ENCODE measurements at places on chromosomes 2 and 18.

DNA sequence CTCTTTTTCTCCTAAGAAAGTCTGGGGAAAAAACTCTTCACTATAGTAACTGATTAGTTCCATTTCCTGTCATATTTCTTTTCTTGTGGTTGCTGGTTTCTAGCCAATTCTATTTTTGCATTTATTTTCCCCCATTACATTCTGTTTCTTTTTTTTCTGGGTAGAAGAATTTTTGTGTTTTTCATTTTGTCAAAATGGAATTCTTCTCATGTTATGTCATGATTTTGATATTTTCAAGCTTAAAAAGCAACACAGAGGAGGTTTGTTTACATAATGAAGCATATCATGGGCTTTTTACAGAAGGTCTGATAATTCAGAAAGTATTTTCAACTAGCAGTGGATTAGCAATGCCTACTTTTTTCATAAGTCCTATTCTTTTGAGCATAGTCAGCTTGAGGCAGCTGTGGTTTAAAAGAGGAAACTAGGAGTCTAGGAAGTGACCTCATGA is 102.0 kb downstream of the MAP2 start:
- no peak for DNase-seq

GRCh38 chr2:225064928-225065327 is 22.7 kb upstream of the DOCK10 start:
- DNase-seq, result no peak

DNA sequence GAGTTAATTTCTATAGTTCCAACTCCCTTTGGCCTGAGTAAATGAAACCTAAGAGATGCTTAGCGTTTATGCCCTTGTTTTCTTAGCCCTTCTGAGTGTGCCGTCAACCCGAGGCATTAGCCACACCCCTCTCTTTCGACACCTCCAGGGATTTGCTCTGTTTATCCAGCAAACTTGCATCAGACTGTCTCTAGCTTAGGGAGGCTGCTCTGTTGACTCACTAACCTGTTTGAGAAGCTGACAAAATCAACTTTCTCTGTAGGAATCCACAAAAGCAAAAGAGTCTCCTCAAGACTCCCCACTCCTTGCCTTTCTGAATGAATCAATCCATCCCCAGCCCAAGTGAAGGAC is 317.6 kb downstream of the TNS1 start:
- no peak for DNase-seq

GRCh38 chr2:164146441-164146840 is 410.6 kb upstream of the FIGN start:
- DNase-seq, result no peak

DNA sequence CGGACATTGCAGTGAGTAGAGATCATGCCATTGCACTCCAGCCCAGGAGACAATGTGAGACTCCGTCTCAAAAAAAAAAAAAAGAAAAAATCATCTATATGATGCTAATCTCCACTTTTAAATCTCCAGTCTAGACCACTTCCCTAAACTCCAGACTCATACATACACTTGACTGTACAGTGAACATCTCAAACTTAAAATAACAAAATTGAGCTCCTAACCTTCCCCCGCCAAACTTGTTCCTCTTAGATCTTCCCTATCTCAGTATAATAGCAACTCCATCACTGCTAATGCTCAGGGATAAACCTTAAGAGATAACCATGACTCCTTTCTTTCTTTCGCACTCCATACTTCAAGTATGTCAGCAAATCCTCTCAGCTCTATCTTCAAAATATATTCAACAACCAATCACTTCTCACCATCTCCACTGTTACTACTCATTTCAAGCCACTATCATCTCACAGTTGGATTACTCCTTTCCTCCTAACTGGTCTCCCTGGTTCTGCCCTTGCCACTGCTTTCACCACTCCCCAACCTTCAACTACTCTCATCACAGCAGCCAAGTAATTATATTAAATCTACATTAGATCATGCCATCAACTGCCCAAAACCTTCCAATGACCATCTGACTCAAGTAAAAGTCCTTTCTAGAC is 12.0 kb downstream of the MEMO1 start:
- DNase-seq, result no peak

DNA sequence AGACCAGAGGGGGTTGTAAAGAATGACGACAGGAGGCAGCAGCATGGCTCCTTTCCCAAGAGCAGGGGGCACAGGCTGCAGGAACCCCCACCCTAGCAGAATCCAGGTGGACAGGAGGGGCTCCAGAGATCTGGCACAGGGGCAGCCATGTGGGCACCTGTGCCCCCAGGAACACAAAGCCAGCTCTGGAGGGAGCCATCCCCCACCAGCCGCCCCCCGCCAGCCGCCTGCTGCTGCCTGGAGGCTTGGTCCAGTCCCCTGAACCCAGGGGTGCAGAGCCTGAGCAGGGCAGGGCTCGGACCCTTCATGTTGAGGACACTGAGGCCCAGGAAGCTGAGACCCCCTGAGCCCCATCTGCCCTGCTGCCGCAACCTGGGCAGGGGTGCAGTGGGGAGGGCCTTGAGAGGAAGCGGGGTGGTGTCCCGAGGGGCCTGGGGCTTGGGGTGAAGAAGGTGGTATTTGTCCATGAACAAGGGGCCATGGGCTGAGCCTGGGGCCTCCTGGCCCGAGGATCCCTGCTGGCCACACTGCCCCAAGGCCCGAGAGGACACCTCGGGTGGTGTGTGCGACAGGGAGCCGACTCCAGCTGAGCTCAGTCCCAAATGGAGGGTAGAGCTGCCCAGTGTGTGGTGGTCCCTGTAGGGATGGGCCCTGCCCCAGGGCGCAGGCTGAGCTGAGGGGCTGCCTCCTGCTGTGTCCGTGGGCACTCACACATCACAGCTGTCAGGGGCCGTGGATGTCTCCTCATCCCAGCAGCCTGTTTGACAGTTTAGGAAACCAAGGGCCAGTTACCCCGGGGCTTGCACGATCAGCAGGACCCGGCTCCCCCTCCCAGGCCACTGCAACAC is 39.8 kb upstream of the SNED1 start:
- DNase-seq, result no peak

GRCh38 chr2:85851253-85852151 is 37.3 kb downstream of the ST3GAL5 start:
- DNase-seq, result no peak

DNA sequence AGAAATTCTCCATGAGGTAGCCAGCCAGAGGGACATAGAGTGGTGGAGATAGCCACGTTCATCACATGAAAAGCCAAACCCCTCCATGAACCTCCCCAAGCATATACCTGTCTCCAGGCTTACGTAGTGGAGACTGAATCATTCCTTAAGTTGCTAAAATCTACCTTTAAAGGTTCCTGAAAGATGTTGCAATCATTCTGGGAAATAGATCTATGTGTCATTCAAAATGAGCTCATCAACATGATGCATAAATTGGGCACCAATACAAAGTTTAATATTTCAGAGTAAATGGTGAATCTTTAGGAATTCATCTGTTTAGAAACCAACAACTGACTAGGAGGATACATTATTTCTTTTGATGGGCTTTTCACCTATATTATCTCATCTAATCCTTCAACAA is 362.6 kb upstream of the ID2 start:
- DNase-seq, result no peak

DNA sequence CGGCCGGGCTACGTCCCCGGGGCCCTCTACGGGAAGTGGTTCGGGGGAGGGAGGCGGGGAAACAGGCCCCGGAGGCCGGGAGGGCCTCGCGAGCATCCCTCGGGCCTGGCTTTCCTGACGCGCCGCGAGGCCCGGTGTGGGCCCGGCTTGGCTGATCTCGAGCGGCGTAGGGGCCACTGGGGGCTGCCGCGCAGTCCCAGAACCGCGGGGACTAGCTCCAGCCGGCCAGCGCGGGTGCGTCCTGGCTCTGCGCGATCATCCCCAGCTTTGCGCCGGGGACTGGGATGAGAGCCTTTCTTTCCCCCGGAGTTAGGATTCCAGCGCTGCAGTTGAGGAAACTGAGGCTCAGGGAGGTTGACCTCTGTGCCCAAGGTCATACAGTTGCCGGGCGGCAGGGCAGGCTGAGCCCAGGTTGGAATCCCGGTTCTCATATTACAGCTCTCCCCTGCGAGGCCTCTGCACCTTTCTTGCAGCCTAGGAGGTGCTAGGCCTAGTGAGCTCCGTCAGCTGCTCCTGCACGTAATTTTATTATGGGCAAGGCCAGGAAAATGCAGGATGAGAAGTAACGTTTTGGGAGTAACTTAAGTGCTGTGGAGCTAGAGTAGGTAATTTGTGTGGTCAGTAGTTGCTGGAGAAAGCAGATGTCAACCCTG is 501 bp downstream of the LPIN1 start:
- DNase-seq, result no peak

DNA sequence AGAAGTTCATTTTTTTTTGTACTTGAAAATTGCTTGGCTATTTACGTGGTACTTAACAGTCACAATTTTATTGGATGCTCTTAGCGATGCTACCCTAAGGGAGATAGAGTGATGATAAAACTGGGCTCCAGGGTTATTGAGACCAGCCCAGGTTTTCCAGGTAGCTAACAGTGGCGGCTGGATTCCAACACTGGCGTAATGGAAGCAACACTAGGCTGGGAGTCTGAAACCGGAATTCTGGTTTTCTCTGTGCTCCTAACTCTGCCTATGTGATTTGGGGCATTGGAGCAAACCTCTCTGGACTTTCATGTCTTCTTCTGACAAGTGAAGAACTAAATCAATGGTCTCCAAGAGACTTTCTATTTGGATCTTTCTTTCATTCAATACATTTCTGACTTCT is 9.4 kb upstream of the GALNT14 start:
- DNase-seq, result no peak

DNA sequence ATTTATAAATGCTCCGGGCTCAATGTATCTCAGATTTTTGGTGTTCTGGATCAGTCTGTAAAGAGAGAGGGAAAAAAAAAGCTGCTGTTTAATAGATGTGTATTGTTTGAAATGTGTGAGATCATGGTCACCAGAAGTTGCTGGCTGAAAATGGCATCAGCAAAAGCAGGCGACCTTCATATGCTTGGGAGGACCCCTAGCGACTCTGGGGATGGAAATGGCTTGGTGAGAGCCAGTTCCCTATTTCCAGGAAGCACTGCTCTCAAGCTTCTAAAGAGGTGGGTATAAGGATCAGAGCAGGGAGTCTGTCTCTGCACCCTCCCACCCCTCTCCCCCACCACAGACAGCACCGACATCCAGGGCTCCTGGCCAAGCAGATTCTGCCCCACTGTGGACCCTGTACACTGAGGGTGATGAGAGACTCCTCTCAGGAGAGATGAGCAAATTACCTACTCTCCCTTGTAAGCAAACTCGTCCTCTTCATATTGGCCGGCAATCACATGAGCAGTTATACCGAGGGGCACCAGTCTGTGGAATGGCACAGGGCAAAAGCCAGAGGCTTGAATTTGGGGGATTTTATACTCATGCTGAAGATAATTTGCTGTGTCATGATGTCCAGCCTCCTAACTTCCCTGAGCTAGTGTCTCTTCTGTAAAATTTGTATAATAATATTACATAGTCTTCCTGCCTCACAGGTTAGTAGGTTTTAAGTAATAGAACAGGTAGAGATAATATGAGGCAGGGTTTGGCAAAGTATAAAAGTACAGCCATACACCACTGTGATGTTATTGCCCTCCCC is 29.6 kb downstream of the LHCGR start:
- DNase-seq, result no peak

- DNase-seq, result no peak
Measured at GRCh38 chr2:159185401-159186130, 100.9 kb downstream of the WDSUB1 start.
